Right renal cortex interstitium (tissue), 3 donors: ENCODE measurements at places on chromosomes 1 and 21. TPM values are rescaled to one million over a fixed set of nuclear protein-coding genes. Genes with fewer than 3 reads are reported as not detected.

- DNase-seq = no peak
These were observed 88.9 kb downstream of the AK5 start for GRCh38 chr1:77370583-77371306.

DNA sequence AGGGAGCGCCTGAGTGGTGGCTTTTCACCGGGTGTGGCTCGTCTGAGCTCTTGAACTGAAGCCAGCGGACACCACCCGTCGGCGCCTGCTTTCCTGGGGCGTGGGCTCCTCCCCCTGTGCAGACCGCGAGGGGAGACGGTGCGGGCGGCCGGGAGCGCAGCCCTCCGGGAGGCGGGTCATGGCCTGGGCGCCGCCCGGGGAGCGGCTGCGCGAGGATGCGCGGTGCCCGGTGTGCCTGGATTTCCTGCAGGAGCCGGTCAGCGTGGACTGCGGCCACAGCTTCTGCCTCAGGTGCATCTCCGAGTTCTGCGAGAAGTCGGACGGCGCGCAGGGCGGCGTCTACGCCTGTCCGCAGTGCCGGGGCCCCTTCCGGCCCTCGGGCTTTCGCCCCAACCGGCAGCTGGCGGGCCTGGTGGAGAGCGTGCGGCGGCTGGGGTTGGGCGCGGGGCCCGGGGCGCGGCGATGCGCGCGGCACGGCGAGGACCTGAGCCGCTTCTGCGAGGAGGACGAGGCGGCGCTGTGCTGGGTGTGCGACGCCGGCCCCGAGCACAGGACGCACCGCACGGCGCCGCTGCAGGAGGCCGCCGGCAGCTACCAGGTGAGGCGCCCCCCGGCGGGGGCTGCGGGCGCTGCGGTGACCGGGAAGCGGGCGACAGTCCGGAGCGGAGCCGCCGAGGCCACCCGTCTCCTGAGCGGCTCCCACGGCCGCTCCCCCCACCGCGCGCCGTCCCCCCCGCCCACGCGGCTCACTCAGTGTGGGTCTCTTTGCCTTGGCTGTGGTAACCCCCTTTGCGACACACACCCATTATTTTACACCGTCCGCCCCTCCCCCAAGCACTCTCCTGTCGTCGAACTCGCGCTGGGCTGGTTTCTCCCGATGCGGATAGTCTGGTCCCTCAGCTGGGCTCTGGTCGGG, at the start of gene TRIM58:
TSS of gene TRIM58 (plus strand) at position 119 of the 916 bp plus-strand sequence. CDS start at position 179, 60 bp downstream.
- DNase-seq = no peak

- no peak for DNase-seq
These were observed 59.6 kb downstream of the EXTL2 start for GRCh38 chr1:100834777-100835660.

Gene NBPF10
- polyA plus RNA-seq = 2.9 TPM

Gene SAMSN1
- polyA plus RNA-seq = 4.3 TPM
